ENCODE measurements at places on chromosomes 12 and 14. TPM values are rescaled to one million over a fixed set of nuclear protein-coding genes. Genes with fewer than 3 reads are reported as not detected.

GRCh38 chr14:64879635-64880220 lies at the start of gene SPTB:
TSS of gene SPTB (minus strand) at chr14:64879907. CDS start at chr14:64823094, 56,813 bp downstream.
- no peak within 1 kb of the TSS for H3K27ac ChIP-seq
- H3K36me3 ChIP-seq: peaks cover 2% of the 10 kb centered on the region
- H3K4me3 ChIP-seq: peak within 1 kb of the TSS; percentile 74
- H3K27me3 ChIP-seq: peaks cover 36% of the 10 kb centered on the region

DNA sequence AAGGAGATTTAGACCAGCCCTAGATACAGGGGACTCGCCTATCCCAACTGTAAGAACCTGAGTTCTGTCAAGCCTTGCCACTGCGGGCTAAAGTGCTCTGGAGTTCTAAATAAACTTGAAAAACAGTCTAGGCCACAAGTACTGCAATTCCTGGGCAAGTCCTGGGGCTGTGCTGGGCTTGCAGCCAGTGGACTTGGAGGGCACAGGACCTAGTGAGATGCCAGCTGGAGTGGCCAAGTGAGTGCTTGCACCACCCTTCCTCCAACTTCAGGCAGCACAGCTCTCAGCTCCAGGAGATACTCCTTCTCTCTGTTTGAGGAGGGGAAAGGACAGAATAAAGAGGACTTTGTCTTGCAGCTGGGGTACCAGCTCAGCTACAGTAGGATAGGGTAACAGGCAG lies 307.6 kb upstream of the FBXO33 start:
- H3K4me3 ChIP-seq: no peak overlapping the region
- no peak for DNase-seq
- peaks cover 2% of the 10 kb centered on the region for H3K27me3 ChIP-seq

DNA sequence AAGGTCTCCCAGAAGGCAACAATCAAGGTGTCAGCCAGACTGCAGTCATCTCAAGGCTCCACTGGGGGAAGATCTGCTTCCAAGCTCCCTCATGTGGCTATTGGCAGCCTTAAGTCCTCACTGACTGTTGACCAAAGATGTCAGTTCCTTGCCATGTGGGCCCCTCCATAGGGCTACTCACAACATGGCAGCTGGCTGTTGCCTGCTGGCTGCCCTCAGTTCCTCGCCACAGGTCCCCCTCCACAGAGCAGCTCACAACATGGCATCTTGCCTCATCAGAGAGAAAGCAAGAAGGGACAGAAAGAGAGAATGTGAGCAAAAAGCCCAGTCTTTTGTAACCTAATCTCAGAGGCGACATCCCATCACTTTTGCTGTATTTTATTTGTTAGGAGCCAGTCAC lies 34.4 kb upstream of the EGLN3 start:
- H3K27ac ChIP-seq: no peak overlapping the region
- H3K4me3 ChIP-seq: no peak overlapping the region
- H3K27me3 ChIP-seq: no peaks in the 10 kb centered on the region
- DNase-seq: no peak
- H3K36me3 ChIP-seq: peaks cover 2% of the 10 kb centered on the region
- H3K4me1 ChIP-seq: peaks cover 16% of the 10 kb centered on the region

- H3K27me3 ChIP-seq: no peaks in the 10 kb centered on the region
- DNase-seq: no peak
- H3K4me1 ChIP-seq: peaks cover 43% of the 10 kb centered on the region
- no peaks in the 10 kb centered on the region for H3K36me3 ChIP-seq
Measured at GRCh38 chr12:79643821-79644220, 46.9 kb downstream of the PAWR start.

DNA sequence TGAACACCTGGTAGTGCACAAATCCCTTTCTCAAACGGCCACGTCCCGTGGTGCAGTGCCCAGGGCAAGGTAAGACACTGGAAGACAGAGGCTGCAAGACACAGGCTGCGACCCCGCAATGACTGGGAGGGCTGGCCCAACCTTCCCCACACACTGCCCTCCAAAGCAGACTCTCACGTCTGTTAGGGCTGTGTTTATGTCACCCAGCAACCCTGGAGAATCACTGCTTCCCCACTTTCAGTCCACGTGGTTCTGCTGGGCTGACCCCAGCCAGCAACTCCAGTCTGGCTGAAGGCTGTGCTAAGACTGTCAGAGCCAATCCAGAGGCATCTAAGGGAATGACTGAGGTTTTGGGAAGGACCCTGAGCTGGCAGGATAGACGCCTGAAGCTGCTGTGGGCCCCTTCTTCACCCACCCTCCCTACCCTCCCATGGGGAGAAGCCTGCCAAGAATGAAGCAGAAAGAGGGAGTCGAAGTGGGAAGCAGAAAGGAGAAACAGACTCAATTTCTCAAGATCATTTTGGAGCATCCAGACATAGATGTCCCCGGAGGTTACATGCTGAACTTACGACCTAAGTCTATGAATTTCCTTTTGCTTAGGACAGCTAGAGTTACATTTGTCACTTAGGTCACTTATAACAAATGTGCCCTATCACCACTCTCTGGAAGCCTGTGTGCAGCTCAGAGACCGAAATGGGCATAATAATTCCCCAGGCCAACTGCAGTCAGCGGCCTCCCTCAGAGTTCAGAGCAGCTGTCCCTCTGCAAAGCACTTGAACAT lies 11.7 kb downstream of the KDM2B start:
- H3K36me3 ChIP-seq: peaks cover 15% of the 10 kb centered on the region
- no peak overlapping the region for H3K27ac ChIP-seq
- DNase-seq: no peak
- H3K27me3 ChIP-seq: no peaks in the 10 kb centered on the region

DNA sequence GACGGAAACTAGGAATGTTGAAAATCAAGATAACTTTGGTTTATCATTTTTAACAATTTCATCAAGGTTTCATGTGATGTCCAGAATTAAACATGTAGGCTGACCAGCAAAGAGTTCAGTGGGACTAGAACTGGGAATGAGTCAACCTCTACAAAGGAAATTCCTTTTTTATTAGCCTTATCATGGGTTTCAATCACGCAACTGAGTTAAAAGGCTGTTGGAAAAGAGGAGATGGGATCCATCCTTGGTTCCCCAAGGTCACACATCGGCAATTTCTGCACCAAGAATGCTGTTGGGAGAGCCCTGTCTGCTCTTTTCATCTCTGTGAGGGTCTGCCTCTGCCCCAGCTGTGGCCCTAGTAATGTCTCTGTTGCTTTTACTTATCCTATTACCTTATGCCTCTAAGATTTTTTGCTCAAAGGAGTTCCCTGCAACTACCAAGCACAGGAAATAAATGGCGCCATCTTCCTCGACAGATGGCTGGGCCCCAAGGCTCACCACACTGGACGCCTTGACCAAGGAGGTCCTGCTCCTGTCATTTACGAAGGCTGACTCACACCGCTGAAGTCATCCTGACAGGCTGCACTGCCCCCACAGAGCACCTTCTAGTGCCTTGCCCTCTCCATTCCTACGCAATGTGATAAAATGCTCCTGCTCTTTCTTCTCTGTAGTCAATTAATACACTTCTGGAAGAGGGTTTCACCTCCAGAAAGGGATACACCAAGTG lies 367.4 kb downstream of the GXYLT1 start:
- H3K27me3 ChIP-seq: no peaks in the 10 kb centered on the region
- no peak overlapping the region for H3K27ac ChIP-seq
- H3K36me3 ChIP-seq: no peaks in the 10 kb centered on the region
- H3K4me1 ChIP-seq: no peaks in the 10 kb centered on the region
- DNase-seq: no peak

GRCh38 chr12:13177373-13177772 lies 19.2 kb upstream of the EMP1 start:
- H3K4me1 ChIP-seq: peaks cover 59% of the 10 kb centered on the region
- H3K36me3 ChIP-seq: no peaks in the 10 kb centered on the region
- H3K4me3 ChIP-seq: no peak overlapping the region
- DNase-seq: no peak
- no peaks in the 10 kb centered on the region for H3K27me3 ChIP-seq

- H3K27ac ChIP-seq: no peak overlapping the region
- no peaks in the 10 kb centered on the region for H3K27me3 ChIP-seq
- H3K4me1 ChIP-seq: no peaks in the 10 kb centered on the region
- DNase-seq: no peak
- H3K4me3 ChIP-seq: no peak overlapping the region
Measured at GRCh38 chr14:20613094-20614037, 22.2 kb upstream of the RNASE12 start.

DNA sequence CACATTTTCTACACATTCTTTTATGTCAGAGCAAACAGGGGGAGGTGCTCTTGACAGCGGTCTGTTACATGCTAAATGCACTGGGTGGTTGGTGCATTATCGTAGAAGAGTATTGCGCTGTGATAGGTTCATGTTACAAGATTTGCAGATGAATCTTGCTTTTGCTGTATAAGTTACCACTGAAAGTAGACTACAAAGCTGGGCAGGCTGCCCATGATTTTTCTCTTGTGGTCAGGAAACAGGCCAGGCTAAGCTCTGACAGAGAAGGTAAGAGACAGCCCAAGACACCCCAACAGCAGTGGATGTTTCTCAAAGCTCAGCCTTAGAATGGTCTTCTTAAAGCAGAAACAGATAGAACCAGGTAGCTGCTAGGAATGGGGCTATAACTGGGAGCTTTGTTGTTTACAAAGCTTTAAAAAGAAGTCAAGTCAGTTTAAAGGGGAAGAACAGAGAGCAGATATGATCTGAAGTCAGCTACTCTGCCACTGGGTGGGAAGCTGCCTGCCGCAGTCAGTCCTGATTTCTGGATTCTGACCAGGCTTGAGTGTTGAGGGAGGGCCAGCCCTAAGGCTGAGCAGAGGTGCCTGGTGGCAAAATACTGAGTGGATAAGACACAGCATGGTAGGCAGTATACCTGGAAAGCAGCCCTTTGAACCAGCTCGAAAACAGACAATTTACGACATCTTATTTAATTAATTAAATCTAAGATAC lies 9.4 kb downstream of the KCNA1 start:
- no peaks in the 10 kb centered on the region for H3K36me3 ChIP-seq
- H3K27me3 ChIP-seq: peaks cover 74% of the 10 kb centered on the region
- DNase-seq: no peak
- no peaks in the 10 kb centered on the region for H3K4me1 ChIP-seq

GRCh38 chr12:40198601-40199000 lies 26.2 kb upstream of the LRRK2 start:
- no peak for DNase-seq
- H3K27ac ChIP-seq: no peak overlapping the region
- H3K4me1 ChIP-seq: no peaks in the 10 kb centered on the region
- peaks cover 11% of the 10 kb centered on the region for H3K27me3 ChIP-seq
- H3K4me3 ChIP-seq: no peak overlapping the region
- no peaks in the 10 kb centered on the region for H3K36me3 ChIP-seq

DNA sequence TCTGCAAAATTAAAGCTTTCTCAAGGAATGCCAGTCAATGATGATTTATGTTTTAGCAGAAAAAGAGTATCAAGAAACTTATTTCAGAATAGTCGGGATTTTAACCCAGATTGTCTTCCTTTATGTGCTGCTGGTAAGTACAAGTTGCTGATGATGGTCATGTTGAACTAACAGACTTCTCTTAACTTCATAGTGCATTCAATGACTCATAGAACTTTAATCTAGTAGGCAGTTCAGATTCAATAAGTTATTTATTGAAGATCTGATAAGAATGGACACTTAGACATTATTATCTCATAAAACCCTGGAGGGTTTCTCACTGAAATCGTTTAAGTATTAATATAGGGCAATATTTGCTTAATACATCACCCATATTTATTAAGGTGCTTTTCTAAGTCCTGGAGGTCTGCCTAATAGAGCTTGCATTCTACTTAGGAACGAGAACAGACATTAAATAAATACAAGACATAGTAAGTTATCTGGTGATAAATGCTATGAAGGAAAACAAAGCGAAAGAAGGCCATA lies 33.8 kb downstream of the TOGARAM1 start:
- no peak overlapping the region for H3K4me3 ChIP-seq
- peak overlapping the region; percentile 38 for H3K27ac ChIP-seq
- no peak for DNase-seq
- H3K36me3 ChIP-seq: peaks cover 17% of the 10 kb centered on the region

GRCh38 chr12:82638324-82638723 lies 48.4 kb upstream of the TMTC2 start:
- H3K27me3 ChIP-seq: peaks cover 5% of the 10 kb centered on the region
- no peaks in the 10 kb centered on the region for H3K36me3 ChIP-seq
- no peak overlapping the region for H3K27ac ChIP-seq
- no peaks in the 10 kb centered on the region for H3K4me1 ChIP-seq
- no peak overlapping the region for H3K4me3 ChIP-seq

GRCh38 chr14:69281450-69282169 lies 21.7 kb downstream of the GALNT16 start:
- H3K4me3 ChIP-seq: no peak overlapping the region
- no peaks in the 10 kb centered on the region for H3K27me3 ChIP-seq
- no peak for DNase-seq
- H3K36me3 ChIP-seq: peaks cover 6% of the 10 kb centered on the region
- H3K4me1 ChIP-seq: no peaks in the 10 kb centered on the region
- H3K27ac ChIP-seq: no peak overlapping the region

DNA sequence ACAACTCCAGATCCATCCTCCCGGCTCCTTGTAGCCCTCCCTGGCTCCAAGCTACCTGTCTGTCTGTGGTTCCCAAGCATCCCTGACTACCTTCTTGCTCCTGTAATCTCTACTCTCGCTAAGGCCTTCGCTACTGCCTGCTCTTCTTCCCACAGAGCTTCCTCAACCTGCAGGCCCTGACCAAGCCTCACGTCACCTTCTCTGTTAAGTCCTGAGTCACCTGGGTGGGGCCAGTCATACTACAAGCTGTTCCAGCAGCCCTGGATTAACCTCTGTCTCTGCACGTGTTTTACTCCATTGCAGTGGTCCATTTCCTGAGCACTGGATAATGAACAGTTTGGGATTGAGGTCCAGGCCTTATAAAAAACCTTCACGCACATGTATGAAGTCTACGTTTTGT lies 770.7 kb downstream of the BCL11B start:
- H3K27ac ChIP-seq: no peak overlapping the region
- H3K4me3 ChIP-seq: no peak overlapping the region
- peaks cover 3% of the 10 kb centered on the region for H3K27me3 ChIP-seq
- no peaks in the 10 kb centered on the region for H3K36me3 ChIP-seq

GRCh38 chr12:92778525-92778924 lies 75.7 kb downstream of the PLEKHG7 start:
- peaks cover 7% of the 10 kb centered on the region for H3K4me1 ChIP-seq
- H3K4me3 ChIP-seq: no peak overlapping the region
- no peak for DNase-seq
- H3K36me3 ChIP-seq: peaks cover 22% of the 10 kb centered on the region
- no peak overlapping the region for H3K27ac ChIP-seq

DNA sequence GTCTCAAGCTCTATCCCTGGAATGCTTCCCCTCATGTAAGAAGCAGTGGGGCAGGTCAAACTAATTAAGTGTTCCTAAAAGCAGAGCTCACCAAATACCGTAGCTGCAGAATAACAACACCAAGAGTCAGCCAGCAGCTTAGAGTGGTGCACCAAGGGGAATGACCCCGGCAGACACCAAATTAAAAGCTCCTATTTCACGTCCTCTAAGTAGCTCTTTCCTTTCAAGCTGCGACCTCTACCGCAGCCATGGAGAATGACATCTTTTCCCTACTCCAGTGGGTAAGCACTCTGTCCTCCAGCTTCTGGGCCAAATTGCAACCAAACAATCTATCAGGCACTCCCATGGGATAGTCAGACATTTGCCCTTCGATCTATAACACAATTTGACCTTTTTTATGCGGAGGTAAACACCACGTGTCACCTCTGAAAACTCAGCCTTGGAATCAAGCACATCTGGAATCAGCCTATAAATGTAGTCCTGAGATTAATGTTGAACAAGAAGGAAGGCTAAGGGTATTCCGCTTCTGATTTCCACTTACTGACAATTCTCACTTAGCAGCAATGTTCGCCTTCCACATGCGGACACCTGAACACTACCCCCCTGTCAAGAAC lies 67.6 kb upstream of the CDKN3 start:
- peaks cover 10% of the 10 kb centered on the region for H3K4me1 ChIP-seq
- no peaks in the 10 kb centered on the region for H3K36me3 ChIP-seq
- no peak for DNase-seq
- H3K4me3 ChIP-seq: no peak overlapping the region

Gene ARG2
- 10.9 TPM for total RNA-seq

Gene ARHGAP9
- not detected for total RNA-seq

Gene OTOGL
- total RNA-seq: 0.92 TPM

Gene NELL2
- not detected for total RNA-seq

Gene C14orf39
- total RNA-seq: 0.36 TPM
